CD14-positive monocyte (primary cell): ENCODE measurements at places on chromosomes 11 and 22.

DNA sequence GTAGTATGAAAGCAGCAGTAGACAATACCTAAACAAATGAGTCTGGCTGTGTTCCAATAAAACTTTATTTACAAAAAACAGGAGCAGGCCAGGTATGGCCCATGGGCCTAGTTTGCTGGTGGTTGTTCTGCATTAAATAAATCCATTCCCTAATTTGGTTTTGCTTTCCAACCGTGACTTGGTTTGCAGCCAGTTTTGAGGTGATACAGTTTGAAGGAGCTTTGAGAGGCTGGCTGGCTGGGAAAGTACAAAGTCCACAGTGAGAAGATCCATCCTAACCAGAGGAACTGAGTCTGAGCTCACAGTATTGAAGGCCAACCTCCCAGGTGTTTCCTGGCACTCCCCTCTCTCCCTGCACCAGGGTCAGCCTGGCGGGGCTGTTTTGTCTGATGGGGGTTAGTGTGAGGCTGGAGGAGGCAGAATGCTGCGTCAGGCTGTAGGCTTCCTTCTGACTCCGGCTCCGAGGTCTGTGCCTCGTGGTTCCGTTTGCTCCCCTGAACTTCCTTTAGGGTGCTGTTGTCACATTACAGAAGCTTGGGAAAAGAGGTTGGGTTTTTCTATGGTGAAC lies 129.5 kb downstream of the MICAL2 start:
- no peak for DNase-seq

DNA sequence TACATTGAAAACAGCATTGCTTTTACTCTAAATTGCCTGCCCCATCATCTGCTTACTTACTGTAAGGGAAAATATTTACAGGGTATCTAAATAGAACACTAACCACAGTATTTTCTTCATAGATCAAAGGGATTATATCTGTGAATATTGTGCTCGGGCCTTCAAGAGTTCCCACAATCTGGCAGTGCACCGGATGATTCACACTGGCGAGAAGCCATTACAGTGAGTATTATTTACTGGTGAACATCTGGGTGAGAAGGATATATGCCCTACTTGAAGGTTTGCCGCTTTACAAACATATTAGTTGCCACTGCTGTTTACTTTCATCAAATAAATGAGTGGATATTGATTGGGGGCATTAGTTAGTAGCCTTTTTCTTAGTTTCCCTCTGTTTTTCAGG lies 5.9 kb upstream of the CNTF start:
- no peak for DNase-seq

GRCh38 chr22:27029584-27030130 lies 372.3 kb downstream of the MIAT start:
- DNase-seq, result no peak

- no peak for DNase-seq
Measured at GRCh38 chr22:21916309-21916918, 36.2 kb downstream of the PPM1F start.

GRCh38 chr11:80719292-80719646 lies 1278.4 kb upstream of the TENM4 start:
- no peak for DNase-seq

- DNase-seq, result no peak
Measured at GRCh38 chr11:130180896-130181294, 21.3 kb downstream of the ST14 start.

DNA sequence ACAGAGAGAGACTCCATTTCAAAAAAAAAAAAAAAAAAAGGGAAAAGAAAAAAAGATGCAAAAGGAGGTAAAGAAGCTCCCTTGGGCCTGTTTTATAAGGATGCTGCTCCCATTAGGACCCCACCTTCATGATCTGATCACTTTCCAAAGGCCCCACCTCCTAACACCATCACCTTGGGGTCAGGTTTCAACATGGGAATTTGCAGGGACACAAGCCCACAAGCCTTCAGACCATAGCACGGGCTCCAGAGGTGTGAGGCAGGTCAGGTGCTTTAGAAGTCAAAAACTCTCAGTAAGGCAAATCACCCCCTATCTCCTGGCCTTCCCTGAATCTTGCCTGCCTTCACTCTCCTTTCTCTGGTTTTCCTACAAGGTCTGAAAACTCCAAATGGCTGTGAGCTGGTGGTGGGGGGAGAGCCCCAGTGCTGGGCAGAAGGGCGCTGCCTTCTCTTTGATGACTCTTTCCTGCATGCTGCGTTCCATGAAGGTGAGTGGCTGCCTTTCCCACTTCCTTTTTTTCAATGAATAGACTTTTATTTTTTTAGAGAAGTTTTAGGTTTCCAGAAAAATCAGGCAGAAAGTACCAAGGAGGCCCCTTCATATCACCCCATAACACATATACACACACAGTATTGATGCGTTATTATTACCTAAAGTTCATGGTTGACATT lies 13.2 kb downstream of the ASPHD2 start:
- DNase-seq, result no peak

DNA sequence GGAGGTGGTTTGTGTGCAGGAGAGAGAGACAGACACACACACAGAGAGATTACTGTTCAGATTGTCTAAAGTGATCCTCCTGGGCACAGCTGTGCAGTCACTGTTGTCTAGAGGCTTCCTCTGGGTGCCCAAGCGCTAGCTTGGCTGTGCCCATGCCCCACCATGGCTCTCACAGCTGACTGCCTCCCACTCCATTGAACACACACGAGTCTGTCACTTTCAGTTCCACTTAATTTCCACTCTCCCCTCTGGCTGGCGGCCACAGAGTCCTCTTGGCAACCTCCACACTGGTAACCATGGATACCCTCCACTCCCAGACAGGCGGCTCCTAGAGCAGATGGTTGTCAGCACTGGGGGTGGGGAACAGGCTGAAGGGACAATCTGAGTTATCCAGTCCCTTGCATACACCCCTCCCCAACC lies 29.1 kb downstream of the MAP6 start:
- peak; percentile 14 for DNase-seq

DNA sequence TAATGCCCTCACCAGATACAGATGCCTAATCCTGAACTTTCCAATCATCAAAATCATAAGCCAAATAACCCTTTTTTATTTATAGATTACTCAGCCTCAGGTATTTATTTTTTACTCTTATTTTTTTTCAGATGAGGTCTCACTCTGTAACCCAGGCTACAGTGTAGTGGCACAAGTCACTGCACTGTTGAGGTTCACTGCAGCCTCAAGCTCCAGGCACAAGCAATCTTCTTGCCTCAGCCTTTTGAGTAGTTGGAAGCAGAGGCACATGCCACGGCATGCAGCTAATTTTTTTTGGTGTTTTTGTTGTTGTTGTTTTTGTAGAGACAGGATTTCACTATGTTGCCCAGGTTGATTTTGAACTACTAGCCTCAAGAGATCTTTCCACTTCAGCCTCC lies 49.5 kb downstream of the TTC28 start:
- no peak for DNase-seq

GRCh38 chr11:88469561-88470225 lies 132.2 kb upstream of the CTSC start:
- DNase-seq, result no peak

- no peak for DNase-seq
Measured at GRCh38 chr11:119470317-119471291, 47.6 kb upstream of the THY1 start.

DNA sequence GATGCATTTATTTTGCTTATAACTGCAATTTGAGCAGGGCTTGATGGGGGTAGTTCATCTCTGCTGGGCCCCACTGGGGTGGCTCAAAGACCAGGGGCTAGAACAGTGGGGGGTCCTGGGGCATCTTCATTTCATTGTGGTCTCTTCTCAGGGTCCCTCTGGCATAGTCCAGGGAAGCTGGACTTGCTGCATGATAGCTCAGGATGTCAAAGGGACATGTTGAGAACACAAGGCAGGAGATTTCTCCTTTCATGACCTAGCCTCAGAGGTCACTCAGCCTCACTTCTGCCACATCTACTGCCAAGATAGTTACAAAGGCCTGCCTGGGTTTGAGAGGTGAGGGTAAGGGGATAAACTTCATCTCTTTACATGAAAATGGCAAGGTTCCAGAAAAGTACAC lies 89.5 kb downstream of the CWC15 start:
- no peak for DNase-seq

DNA sequence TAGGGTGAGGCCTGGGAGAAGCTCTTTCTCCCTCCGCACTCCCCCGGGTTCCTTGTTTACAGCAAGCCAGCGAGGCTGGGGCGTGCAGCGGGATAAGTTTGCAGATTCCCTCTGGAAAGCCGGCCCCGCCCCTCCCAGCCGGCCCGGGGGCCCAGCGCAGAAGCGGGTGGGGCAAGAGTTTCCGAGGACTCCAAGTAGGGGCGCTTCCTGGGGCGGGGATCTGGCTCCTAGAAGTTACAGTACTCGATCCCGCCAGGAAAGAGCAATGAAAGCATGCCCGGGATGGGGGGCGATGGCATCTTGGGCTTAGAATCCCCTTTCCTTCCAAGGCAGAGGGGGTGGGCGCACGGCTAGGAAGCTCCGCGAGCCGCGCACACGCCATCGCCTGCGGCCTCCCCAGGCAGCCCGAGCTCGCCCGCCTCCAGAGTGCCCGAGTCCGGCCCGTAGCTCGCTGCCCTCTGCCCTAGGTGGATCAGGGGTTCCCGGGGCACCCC lies 385 bp downstream of the TST start:
- DNase-seq, result peak; percentile 8

GRCh38 chr22:47446331-47446730 lies 683.9 kb downstream of the TBC1D22A start:
- DNase-seq, result no peak

- DNase-seq, result no peak
Measured at GRCh38 chr11:126817096-126817495, 183.5 kb downstream of the KIRREL3 start.

GRCh38 chr11:74310857-74311256 lies 583 bp downstream of the P4HA3 start:
- DNase-seq, result no peak

GRCh38 chr22:30891443-30891755 lies 77.2 kb downstream of the MORC2 start:
- DNase-seq, result no peak

- DNase-seq, result peak; percentile 82
Measured at GRCh38 chr11:9660886-9661285, 3.0 kb upstream of the SWAP70 start.

DNA sequence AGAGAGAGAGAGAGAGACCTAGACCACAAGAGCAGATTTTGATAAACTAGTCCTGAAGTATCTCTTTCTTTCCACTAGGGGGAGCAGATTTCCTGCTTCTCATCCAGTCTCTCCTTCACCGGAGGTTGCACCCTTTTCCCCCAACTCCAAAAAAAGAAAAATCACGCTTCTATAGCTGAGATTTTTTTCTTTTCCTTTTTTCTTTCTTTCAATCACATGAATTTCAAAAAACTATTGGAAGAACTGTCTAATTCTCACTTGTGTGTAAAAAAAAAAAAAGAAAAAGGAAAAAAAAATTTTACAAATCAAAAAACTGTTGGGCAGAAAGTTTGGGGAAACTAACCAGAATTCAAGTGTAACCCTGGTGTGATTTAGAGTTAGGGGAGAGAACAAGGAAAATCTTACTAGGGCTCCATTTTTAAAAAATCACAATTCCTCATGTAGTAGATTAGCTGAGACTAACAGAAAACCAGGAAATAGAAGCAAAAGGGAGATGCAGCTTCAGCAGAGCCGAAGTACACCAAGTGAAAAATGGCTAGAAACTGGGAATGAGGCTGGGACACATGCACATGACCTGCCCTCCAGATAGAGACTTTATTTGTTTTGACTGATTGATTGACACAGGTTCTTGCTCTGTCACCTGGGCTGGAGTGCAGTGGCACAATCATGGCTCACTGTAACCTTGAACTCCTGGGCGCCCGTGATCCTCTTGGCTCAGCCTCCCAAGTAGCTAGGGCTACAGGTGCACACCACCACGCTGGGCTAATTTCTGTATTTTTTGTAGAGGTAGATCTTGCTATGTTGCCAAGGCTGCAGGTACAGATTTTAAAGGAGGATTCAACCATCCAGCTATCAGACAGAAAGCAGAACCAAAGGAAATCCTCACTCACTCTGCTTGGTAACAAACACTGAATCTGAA lies 27.1 kb downstream of the SDHD start:
- DNase-seq, result peak; percentile 36

- DNase-seq, result peak; percentile 92
Measured at GRCh38 chr11:15816260-15816871, 540.0 kb downstream of the SOX6 start.

GRCh38 chr11:128335729-128336128 lies 251.6 kb downstream of the ETS1 start:
- no peak for DNase-seq

DNA sequence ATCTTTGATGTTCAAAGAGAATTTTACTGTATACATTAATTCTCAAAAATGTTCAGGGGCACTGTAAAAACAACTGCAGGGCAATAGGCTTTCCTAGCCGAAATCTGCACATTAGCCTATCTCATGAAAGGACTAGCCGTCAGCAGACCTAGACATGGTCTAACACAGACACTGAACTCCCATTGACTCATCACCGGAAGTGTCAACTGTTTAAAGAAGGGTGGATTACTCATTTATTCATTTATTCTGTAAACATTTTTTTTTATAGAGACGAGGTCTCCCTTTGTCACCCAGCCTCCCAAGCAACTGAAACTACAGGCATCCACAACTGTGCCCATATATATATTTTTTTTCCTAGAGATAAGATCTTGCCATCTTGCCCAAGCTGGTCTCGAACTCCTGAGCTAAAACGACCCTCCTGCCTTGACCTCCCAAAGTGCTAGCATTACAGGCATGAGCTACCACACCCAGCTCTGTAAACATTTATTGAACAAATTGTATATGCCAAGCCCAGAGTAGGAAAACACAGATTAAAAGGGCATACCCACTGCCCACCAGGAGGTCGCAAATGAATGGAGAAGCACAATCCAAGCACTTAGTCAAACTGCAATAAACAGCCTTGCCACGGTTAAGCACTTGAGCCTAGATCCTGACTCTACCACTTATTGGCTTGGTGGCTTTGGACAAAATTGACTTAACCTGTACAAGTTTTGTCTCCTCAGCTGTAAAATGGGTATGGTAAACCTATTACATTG lies 26.6 kb downstream of the RAB30 start:
- no peak for DNase-seq

GRCh38 chr22:46149512-46150033 lies 753 bp upstream of the PPARA start:
- DNase-seq, result no peak

DNA sequence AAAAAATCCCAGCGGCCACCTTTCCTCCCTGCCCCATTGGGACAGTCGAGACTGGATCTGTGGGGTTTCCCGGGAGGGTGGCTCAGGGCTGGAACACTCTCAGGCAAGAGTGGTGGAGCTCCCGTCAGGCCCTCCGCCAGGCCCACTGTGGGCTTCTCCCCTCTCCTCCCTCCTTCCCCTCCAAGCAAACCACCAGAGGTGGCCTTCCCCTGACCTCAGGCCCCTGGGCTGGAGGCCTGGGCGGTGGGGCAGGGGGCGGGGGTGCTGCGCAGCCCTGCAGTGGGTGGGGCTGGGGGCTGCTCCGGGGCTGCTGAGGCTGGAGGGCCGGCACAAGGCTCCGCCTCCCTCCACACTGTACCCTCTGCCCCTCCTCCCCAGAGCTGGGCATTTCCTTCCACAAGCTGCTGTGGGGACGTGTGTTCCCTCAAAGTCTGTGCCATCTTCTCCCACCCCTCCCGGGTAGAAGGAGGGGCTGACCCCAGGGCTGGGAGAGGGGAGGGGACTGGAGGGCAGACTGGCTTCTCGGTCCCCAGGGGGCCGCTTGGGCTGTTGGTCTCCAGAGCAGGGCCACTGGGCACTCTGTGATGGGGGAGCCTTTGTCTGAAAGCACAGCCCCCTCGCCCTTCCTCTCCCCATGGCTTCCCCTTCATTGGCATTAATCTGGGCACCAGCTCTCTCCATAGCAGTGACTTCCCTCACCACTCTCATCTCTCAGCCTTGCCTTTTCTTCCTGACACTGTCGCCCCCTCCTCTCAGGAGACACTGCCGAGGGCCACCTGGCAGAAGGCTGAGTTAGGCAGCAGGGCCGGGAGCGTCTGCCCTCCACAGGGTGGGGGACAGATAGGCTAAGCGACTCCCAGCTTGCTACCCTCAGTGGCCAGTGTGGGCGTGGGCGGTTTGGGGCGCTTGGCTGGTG lies 7.1 kb downstream of the RCOR2 start:
- no peak for DNase-seq
